Testis (tissue), 5 donors: ENCODE measurements at places on chromosomes 2 and 18.

- no peaks in the 10 kb centered on the region for H3K27me3 ChIP-seq
- no peak overlapping the region for H3K4me3 ChIP-seq
- no peaks in the 10 kb centered on the region for H3K36me3 ChIP-seq
- no peak for DNase-seq
- no peaks in the 10 kb centered on the region for H3K4me1 ChIP-seq
- no peak overlapping the region for H3K27ac ChIP-seq
Measured at GRCh38 chr2:111071600-111072171, 49.0 kb upstream of the BCL2L11 start.

GRCh38 chr18:7102131-7102530 is 15.5 kb downstream of the LAMA1 start:
- no peaks in the 10 kb centered on the region for H3K27me3 ChIP-seq
- no peak for DNase-seq
- no peaks in the 10 kb centered on the region for H3K4me1 ChIP-seq
- H3K36me3 ChIP-seq, result no peaks in the 10 kb centered on the region

GRCh38 chr18:3230401-3231334 is 10.9 kb upstream of the MYOM1 start:
- no peak overlapping the region for H3K4me3 ChIP-seq
- DNase-seq, result peak; percentile 87
- H3K27me3 ChIP-seq, result no peaks in the 10 kb centered on the region

GRCh38 chr2:126635281-126635680 is 20.7 kb upstream of the GYPC start:
- DNase-seq, result peak; percentile 51
- H3K27me3 ChIP-seq, result no peaks in the 10 kb centered on the region
- H3K36me3 ChIP-seq, result no peaks in the 10 kb centered on the region
- H3K4me1 ChIP-seq, result no peaks in the 10 kb centered on the region

- no peak overlapping the region for H3K4me3 ChIP-seq
- peaks cover 46% of the 10 kb centered on the region for H3K4me1 ChIP-seq
- no peaks in the 10 kb centered on the region for H3K36me3 ChIP-seq
- no peaks in the 10 kb centered on the region for H3K27me3 ChIP-seq
Measured at GRCh38 chr2:10411557-10411956, 36.6 kb downstream of the ODC1 start.

- no peak overlapping the region for H3K4me3 ChIP-seq
- no peak for DNase-seq
- H3K4me1 ChIP-seq, result no peaks in the 10 kb centered on the region
- no peaks in the 10 kb centered on the region for H3K36me3 ChIP-seq
- no peak overlapping the region for H3K27ac ChIP-seq
Measured at GRCh38 chr2:185278761-185279160, 459.8 kb upstream of the FSIP2 start.

- no peaks in the 10 kb centered on the region for H3K27me3 ChIP-seq
- H3K4me1 ChIP-seq, result no peaks in the 10 kb centered on the region
Measured at GRCh38 chr2:188345426-188345825, 53.8 kb downstream of the GULP1 start.

GRCh38 chr2:201057715-201058248 is 13.7 kb downstream of the HYCC2 start:
- DNase-seq, result no peak
- H3K4me3 ChIP-seq, result no peak overlapping the region
- no peaks in the 10 kb centered on the region for H3K36me3 ChIP-seq
- H3K27ac ChIP-seq, result no peak overlapping the region

GRCh38 chr2:56898986-56899385 is 715.2 kb downstream of the CCDC85A start:
- DNase-seq, result no peak
- H3K4me3 ChIP-seq, result no peak overlapping the region
- no peak overlapping the region for H3K27ac ChIP-seq
- no peaks in the 10 kb centered on the region for H3K27me3 ChIP-seq
- H3K4me1 ChIP-seq, result no peaks in the 10 kb centered on the region

DNA sequence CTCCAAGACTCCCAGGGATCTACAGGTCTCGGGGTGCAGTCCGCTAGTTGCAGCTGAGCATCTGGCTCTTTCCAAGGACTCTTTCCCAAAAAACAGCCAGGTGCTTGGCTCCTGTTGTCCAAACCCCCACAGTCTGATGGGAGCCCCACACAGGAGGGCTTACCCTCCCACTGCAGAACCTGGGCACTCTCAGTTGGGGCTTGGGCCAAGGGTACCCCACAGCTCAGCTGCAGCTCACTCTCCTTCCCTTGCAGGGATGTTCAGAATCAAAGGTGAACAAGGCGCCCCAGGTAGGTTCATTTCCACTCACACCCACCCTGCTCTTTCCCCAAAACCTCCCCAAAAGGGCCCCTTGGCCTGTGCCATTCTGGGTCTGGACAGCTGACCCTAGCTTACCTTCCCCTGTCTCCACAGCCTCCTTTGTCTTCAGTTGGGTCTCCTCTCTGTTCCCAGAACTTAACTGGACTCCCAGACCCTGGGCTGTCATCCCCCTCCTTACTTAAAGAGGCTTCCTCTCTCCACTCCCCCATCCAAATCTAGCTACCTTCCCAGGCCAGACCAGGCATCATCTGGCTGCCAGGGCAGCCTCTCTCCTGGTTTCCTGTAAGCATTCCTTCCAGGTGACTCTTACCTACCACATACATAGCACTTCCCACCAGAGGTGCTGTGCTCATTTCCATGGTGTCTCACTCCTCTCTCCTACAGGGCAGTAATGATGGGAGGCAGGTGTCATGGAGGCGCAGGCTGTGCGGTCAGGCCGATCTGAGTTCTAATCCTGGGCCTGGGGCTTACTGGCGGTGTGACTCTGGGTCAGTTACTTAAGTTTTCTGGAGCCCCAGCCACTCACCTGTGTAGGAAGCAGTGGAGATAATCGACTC is 29.5 kb downstream of the MARCO start:
- H3K27ac ChIP-seq, result no peak overlapping the region
- no peak for DNase-seq
- no peaks in the 10 kb centered on the region for H3K36me3 ChIP-seq
- H3K27me3 ChIP-seq, result no peaks in the 10 kb centered on the region
- no peak overlapping the region for H3K4me3 ChIP-seq

DNA sequence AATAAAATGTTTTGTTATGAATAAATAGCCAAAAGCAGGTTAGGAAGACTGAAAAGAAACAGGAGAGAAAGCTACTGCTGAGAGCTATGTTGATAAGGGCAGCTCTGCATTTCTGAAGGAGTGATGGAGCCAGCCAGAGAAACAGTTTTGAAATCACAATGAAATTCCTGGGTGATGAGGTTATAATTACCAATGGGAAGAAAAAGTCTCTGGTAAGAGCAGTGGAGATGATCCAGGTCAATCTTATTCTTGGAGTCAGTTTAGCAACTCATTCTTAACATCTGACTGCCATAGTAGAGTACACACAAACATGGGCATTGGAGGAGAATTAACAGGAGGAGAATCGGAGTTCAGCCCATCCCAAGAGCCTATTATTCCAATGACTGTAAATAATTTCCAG is 2.4 kb downstream of the ALKAL2 start:
- H3K36me3 ChIP-seq, result no peaks in the 10 kb centered on the region
- H3K4me1 ChIP-seq, result peaks cover 20% of the 10 kb centered on the region
- H3K27ac ChIP-seq, result no peak overlapping the region

DNA sequence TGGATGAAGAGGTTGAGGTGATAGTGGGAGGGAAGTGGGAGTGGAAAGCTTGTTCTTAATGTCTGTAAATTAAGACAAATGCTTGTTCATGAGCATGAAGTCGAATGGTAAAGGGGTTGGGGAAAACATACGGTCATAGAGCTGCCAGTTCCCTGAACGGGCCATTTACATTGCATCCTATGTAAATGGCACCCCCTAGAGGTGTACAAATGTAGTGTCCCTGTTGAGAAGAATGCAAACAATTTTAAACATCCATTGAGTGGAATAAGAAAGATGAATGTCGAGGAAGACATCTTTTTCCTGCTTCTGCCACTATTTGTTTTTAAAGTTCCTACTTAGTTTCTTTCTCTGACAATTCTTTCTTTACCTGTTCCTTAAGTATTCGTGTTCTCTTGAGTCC is 155.7 kb downstream of the RDH14 start:
- no peak overlapping the region for H3K27ac ChIP-seq
- H3K27me3 ChIP-seq, result no peaks in the 10 kb centered on the region

DNA sequence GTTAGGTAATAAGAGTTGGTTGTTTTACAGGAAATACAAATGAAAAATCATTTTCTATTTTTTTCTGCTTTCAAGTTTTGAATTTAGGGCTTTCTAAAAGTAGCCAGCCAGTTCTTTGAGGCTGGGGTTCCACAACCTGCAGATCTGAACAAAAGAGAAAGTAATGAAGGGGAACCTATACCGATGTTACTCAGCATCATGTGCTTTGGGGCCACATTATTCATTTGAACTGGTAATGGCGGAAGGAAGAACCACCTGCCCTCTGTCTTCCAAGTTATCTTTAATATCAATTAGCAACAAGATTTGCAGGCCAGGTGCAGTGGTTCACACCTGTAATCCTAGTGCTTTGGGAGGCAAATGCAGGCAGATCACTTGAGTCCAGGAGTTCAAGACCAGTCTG is 12.9 kb upstream of the MRO start:
- no peak overlapping the region for H3K27ac ChIP-seq
- H3K36me3 ChIP-seq, result no peaks in the 10 kb centered on the region
- no peak overlapping the region for H3K4me3 ChIP-seq
- H3K4me1 ChIP-seq, result peaks cover 4% of the 10 kb centered on the region

GRCh38 chr2:158561054-158561453 is 104.3 kb downstream of the PKP4 start:
- DNase-seq, result no peak
- H3K27me3 ChIP-seq, result no peaks in the 10 kb centered on the region
- no peaks in the 10 kb centered on the region for H3K4me1 ChIP-seq
- H3K27ac ChIP-seq, result no peak overlapping the region
- no peak overlapping the region for H3K4me3 ChIP-seq
- H3K36me3 ChIP-seq, result no peaks in the 10 kb centered on the region

- H3K27me3 ChIP-seq, result no peaks in the 10 kb centered on the region
- DNase-seq, result peak; percentile 7
- H3K4me1 ChIP-seq, result no peaks in the 10 kb centered on the region
- H3K27ac ChIP-seq, result no peak overlapping the region
- no peak overlapping the region for H3K4me3 ChIP-seq
Measured at GRCh38 chr2:3108105-3108504, 269.5 kb downstream of the EIPR1 start.
